ENCODE measurements at places on chromosomes 16 and 17. TPM values are rescaled to one million over a fixed set of nuclear protein-coding genes. Genes with fewer than 3 reads are reported as not detected.

The PRSS22 gene
- not detected for total RNA-seq

The ALG1 gene
- 24.3 TPM for total RNA-seq

The TEKT1 gene
- 0.11 TPM for total RNA-seq

The PGS1 gene
- 29.3 TPM for total RNA-seq

The KRT32 gene
- not detected for total RNA-seq

The BANP gene
- total RNA-seq = 14.5 TPM

The MAZ gene
- total RNA-seq = 129 TPM

The C1QL1 gene
- not detected for total RNA-seq

The CASKIN2 gene
- 9.9 TPM for total RNA-seq

The PSMB3 gene
- total RNA-seq = 298 TPM

The HLF gene
- total RNA-seq = not detected

The RRAD gene
- total RNA-seq = 0.22 TPM

The KCNJ18 gene
- not detected for total RNA-seq

The GLP2R gene
- total RNA-seq = 0.17 TPM

The RPS15A gene
- total RNA-seq = 2,183 TPM

The RPH3AL gene
- 13.1 TPM for total RNA-seq

The FGF11 gene
- 0.17 TPM for total RNA-seq

Measured in dermis lymphatic vessel endothelial cell (primary cell).